ENCODE measurements at places on chromosomes 2 and 18. TPM values are rescaled to one million over a fixed set of nuclear protein-coding genes. Genes with fewer than 3 reads are reported as not detected.
A peak's percentile ranks its signal among the peaks of the same experiment; 100 is the strongest.

DNA sequence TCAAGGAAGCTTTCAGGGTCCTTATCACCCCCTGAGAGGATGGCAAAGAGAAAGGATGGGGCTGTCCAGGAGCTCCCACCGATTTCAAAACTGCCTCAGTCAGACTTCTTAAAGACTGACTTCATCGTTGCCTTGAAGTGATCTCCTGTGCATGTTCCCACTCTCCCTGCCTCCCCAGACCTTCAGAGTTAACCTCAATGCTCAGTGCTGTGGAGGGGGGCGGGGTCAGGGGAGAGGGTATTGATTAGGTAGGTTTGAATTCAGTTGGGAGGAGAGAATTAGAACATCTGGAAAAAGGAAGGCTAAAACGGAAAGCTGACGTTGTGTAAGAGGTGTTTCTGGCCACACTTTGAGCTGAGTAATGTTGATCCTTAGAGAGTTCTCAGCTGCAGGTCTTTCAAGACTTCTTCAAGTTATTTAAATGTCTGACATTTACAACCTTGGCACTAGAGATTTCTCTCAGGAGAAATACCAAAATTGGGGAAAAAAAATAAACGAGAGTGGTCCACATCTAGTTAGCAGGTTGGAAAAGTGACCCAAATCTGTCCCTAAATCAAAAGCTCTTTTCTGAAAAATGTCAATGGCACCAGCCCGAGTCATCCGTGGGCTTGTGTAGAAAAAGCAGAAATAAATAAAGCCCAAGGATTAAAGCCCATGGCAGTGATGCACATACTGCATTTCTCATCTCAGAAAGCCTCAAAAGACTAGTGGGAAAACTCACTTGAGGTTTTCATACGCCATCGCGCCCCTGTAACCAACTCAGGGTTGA is 134.7 kb upstream of the EPAS1 start:
- H3K4me1 ChIP-seq: no peaks in the 10 kb centered on the region
- H3K36me3 ChIP-seq: peaks cover 4% of the 10 kb centered on the region
- H3K4me3 ChIP-seq: no peak overlapping the region
- no peak overlapping the region for H3K27ac ChIP-seq
- no peak for DNase-seq

RAMP1 gene
- 0.77 TPM for total RNA-seq

- DNase-seq: no peak
- no peaks in the 10 kb centered on the region for H3K27me3 ChIP-seq
- no peaks in the 10 kb centered on the region for H3K36me3 ChIP-seq
- no peaks in the 10 kb centered on the region for H3K4me1 ChIP-seq
These were observed 754.3 kb upstream of the PKDCC start for GRCh38 chr2:41293491-41293890.

DNA sequence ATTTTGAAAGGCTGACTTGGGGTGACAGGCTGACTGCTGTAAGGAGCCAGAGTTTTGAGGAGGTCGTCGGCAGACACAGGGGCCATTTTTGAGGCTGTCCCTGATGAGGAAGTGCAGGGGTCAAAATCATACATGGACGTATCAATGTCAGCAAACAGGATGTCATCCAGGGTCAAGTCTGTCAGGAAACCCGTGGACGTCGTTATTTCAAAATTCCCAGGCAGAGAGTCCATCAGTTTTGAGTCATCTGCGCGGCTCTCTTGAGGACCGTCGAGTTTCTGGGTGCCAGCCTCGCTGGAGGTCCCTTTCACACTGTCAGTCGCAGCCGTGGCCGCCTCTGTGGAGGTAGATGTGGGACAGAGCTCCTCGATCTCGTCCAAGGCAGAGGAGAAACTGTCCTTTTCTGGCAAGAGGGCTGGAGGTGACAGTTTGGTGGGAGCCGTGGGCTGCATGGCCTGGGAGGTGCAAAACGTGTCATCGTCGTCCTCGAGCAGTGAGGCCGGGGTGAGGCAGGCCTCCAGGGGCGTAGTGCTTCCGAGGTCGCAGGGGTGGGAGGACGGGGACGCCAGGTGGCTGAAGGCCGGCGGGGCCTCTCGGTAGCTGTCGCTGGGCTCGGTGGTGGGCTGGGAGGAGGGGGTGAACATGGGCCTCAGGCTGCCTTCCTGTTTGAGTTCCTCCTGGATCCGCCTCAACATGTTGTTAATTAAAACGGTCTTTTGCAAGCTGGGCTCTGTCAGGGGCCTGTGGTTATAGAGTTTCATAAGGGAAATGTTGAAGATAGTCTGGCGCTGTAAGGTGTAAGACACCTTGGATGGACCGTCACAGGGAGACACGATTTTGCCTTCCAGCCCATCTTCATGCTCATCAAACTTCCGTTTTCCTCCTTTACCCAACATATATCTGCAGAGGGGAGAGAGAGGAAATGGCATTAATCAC is 17.5 kb downstream of the SERTAD2 start:
- peaks cover 35% of the 10 kb centered on the region for H3K4me1 ChIP-seq
- no peak for DNase-seq
- peak overlapping the region; percentile 24 for H3K4me3 ChIP-seq
- H3K36me3 ChIP-seq: peaks cover 16% of the 10 kb centered on the region
- no peaks in the 10 kb centered on the region for H3K27me3 ChIP-seq

VAPA gene
- 152 TPM for total RNA-seq

GRCh38 chr2:117958186-117958585 is 55.7 kb downstream of the CCDC93 start:
- H3K4me1 ChIP-seq: no peaks in the 10 kb centered on the region
- H3K27me3 ChIP-seq: no peaks in the 10 kb centered on the region
- no peak for DNase-seq
- no peak overlapping the region for H3K4me3 ChIP-seq
- H3K36me3 ChIP-seq: peaks cover 49% of the 10 kb centered on the region

MAIP1 gene
- 26.0 TPM for total RNA-seq

GRCh38 chr18:4211111-4211837 is 243.8 kb downstream of the DLGAP1 start:
- H3K27me3 ChIP-seq: no peaks in the 10 kb centered on the region
- DNase-seq: no peak
- H3K27ac ChIP-seq: no peak overlapping the region

Data from activated CD4-positive, alpha-beta memory T cell treated with anti-CD3 and anti-CD28 coated beads for 36 hours (primary cell).